Fibroblast of the aortic adventitia (primary cell): ENCODE measurements at places on chromosomes 1 and 21. TPM values are rescaled to one million over a fixed set of nuclear protein-coding genes. Genes with fewer than 3 reads are reported as not detected.

Gene MAPKAPK2
- total RNA-seq, result 18.5 and 31.0 TPM in 2 replicates

Gene CR2
- total RNA-seq, result not detected in 2 replicates

Gene TNFRSF14
- 12.0 and 32.2 TPM in 2 replicates for total RNA-seq

Gene LCE2B
- total RNA-seq, result not detected in 2 replicates

Gene NAV1
- 29.8 and 136 TPM in 2 replicates for total RNA-seq
